NCI-H1105 (cell line): ENCODE measurements at places on chromosomes 1 and 21.
A peak's percentile ranks its signal among the peaks of the same experiment; 100 is the strongest.

- DNase-seq = no peak
Observed at GRCh38 chr1:161706113-161706481, 932 bp upstream of the FCRLA start.

DNA sequence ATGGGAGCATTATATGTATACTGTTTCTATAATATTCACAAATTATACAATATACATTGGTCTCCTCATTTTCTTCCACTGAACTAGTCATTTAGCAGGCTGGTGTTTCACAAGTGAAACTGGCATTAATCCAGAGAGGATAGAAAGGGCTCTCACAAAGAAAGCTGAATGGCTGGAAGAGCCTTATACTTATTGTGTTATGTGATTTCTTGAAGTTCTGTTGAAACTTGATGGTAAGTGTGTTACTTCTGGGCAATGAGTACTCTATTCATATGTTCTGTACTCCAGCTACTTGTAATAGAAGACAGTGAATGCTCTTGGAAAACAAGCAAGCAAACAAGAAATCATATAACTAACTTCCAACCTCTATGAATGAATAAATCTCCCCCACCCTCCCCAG, 14.9 kb downstream of the STX12 start:
- no peak for DNase-seq

DNA sequence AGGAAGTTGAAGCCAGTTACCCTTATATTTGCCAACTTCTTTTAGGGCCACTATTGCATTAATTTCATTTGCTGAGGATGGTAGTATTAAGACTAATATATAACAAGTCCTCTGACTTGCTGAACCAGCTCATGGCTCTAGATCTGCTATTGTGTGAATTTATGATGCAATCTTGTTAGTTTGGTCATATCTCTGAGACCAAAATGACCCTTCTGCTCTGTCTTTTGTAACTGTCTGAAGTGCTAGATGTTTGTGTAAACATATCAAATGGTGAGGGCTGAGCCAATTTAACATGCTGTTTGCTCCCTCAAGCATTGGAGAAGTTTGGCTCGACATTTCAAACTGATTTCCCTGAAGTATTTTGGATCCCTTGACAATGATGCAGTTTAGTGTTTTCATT, 106.9 kb upstream of the PTGFR start:
- no peak for DNase-seq

DNA sequence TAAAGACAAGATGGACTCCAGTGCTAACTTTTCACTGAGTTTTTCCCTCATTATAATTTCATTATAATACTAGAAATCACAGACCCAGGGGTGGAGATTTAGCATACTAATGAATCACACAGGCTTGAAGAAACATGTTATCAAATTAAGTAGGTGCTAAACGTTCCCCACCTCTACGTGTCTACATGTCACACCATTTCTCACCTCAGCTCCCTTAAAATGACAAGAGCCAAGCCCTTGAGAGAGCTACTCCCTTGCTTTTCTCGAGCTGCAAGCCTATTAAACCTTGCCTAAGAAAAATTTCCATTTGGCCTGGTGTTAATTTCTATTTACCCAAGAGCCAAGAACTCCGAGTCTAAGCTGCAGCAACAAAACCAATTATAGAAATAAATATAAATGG, 396.3 kb upstream of the NEGR1 start:
- no peak for DNase-seq

GRCh38 chr1:172671591-172671990, 12.7 kb downstream of the FASLG start:
- no peak for DNase-seq

DNA sequence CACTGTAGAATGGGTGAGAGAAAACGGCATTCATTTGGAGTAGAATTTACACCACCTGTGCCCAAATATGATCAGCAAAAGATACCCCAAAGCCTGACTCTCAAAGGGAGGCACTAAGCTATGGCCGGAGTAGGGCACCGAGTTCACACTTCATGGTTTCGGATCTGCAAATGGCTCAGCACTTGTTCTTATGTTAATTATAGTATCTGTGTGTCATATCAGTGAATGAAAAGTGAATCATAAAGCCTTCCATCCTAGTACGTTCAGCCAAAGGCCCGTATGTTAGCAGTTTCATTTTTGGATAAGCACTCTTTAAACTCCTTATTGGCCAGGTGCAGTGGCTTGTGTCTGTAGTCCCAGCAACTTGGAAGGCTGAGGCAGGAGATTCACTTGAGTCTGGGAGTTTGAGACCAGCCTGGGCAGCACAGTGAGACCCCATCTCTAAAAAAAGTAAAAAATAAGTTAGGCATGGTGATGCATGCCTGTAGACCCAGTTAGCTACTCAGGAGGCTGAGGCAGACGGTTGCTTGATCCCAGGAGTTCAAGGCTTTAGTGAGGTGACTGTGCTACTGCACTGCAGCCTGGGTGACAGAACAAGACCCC, 4.9 kb upstream of the CORT start:
- no peak for DNase-seq

DNA sequence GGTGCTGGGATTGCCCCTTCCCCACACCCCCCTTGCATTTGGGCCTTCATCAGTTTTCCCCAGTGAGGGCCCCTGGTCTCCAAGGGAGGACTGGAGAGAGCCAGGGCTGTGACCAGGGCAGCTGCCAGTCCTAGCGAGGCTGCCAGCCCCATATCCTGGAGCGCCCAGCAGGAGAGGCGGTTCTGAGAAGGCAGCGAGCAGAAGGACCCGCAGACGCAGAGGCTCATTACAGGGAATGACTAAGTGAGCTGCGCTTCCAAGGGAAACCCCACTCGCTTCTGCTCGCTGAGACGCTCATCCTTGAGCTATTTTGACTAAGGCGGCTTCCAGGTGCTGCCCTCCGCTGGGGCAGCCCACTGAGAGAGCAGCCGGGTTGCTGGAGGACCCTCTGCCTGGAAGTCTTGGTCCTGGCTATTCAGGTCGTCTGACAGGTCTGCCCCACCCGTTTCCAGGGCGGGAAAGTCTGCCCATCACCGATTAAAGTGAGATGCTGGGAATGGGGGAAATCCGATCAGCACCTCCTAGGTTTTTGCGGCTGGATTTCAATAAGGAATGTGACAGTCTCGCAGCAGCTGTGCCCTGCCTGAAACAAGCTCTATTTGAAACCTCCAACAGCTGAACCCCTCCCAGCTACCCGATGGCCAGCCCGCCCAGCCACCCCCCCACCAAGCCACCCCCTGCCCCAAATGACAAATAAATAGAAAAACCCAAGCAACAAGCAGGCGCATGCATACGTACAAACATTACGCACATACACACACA, 2.8 kb downstream of the KCNN3 start:
- DNase-seq = no peak

DNA sequence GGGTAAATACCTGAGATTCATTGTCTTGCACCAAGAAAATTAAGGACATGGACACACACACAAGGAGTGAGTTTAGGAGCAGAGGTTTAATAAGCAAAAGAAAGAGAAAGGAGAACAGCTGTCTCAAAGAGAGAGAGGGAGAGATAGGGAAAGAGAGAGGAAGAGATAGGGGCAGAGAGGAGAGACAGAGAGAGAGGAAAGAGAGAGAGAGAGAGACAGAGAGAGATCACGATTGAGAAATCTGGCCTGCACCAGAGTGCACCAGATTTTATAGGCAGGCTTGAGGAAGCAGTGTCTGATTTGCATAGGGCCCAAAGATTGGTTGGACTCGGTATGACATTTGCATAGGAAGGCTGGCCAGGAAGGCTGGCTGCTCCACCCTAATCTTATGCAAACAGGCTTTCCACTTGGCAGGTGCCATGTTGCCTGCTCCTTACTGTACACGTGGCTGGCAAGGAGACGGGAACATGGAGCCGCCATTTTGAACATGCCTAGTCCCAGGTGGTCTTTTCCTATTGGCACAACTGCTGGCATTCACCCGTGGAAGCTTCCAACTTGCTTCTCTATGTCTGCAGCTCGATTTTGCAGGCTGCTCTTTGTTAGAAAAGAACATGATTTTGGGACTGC, 419.9 kb downstream of the ZP4 start:
- peak; percentile 34 for DNase-seq

DNA sequence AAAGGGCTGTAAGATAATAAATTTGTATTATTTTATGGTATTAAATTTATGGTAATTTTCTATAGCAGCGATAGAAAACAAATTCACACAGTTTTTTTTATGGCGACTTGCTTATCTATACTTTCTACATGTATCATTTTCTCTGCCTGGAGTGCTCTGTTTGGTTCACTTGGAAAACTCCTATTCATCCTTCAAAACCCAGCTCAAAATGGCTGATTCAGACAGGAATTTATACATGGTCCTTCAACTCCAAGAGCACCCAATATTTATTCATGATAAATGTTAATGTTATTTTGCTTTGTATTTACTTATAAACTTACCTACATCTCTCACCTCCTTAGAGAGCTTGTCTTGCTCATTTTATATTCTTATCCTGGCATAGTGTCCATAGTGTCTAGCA, 55.6 kb upstream of the SSX2IP start:
- DNase-seq = no peak

DNA sequence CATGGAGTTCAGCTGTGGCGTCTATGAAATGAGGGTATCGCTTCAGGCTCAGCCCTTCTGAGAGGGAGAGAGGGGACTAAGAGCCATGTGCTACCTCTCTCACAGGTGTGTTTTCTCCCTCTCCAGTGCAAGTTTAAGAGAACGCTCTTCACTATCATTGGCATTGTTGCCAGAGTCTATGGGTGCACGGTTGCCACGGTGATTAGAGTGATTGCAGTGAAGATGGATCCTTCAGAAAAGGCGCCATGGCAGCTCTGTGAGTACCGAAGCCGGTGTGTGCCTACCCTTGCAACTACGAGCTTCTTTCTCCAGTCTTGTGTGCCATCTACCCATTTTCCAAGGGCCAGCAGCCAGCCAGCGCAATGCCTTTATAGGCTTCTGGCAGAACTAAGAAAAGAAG, 290.5 kb downstream of the OMA1 start:
- no peak for DNase-seq

GRCh38 chr1:212030936-212031528, 4.3 kb downstream of the INTS7 start:
- DNase-seq = no peak

GRCh38 chr1:154961207-154962155, at the start of gene PYGO2:
Gene PYGO2 (minus strand): TSS chr1:154961782. CDS start chr1:154961576, 206 bp downstream.
- peak; percentile 68 for DNase-seq

DNA sequence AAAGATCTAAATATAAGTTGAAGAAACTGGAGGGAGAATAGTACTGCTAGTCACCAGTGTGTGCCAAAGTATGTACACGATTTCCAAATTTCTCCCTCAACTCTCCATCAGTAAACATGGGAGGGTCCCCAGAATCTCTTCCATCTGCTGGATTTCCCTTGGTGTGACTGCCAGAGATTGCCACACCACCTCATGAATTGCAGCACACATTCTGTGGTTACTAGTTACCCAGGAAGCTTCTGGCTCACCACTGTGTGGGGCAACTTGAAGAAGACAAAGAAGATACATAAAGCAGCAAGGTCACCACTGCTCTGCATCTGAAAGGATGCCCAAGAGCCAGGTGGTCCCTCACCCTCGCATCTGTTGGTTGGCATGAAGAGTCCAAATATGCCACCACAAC, 191.7 kb upstream of the ESRRG start:
- DNase-seq = no peak

- DNase-seq = no peak
Observed at GRCh38 chr21:31133243-31133830, 95.1 kb upstream of the KRTAP19-8 start.

DNA sequence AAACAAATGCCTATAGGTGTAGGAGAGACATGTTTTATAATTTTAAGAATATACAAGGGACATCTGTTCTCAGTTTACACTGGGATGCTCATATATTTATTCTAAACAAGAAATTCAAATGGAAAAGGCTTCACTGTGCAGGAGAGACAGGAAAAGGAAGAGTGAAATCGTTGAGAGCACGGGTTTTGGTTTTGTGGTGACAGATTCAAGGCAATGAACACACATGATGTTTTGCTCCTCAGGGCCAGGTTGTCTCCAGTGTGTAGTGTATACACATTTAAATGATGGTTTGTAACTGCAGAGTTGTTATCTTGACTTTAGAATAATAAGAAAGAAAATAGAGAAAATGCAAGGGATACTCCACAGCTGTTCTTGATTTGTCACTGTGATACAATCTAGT, 73.7 kb downstream of the S1PR1 start:
- DNase-seq = no peak

DNA sequence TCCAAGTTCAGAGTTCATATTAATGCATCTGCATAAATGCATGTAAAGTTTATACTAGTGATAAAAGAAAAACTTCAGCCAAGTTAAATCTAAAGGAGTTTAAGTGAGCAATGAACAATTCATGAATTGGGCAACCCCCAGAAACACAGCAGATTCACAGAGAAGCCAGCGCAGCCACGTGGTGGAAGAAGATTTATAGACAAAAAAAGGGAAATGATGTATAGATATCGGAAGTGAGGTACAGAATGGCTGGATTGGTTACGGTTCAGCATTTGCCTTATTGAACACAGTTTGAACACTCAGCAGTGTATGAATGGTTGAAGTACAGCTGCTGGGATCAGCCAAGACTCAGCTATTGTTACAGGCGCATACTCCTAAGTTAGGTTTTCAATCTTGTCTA, 5.7 kb downstream of the AK5 start:
- no peak for DNase-seq

DNA sequence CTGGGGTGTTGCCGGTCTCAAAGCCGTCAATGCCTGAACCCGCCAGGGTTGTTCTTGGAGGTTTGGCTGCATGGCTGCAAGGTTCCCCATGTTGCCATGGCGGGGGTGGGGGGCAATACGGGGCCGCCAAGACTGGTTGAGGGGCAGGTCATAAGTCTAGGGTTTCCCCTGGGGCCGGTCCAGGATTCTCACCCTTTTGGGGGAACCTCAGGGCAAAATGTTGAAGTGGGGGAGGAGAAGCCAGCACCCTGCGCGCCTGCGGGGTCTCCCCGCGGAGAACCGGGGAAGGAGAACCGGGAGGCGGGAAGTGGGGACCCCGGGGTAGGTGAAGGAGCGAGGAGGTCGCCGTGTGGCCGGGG, 401 bp upstream of the ARHGEF10L start:
- no peak for DNase-seq

DNA sequence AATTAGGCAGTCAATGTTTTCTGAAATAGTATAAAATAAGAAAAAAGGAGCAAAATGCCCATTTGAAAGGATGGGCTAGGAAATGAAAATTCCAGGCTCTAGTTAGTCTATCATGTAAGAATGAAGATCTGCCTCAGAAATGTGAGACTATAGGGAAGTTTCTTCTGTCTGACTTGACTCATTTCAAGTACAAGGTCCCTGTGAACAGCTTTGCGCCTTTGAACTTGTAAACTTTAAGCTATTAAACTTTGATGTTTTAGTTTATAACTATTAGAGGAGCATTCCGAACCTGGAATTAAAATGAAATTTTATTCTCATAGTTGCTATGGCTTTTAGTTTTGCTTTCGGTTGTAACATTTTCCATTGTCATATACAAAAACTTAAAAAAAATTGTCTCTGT, 199.4 kb downstream of the RPS6KC1 start:
- DNase-seq = no peak
